Left lobe of liver (tissue), 2 donors: ENCODE measurements at places on chromosomes 4 and X. TPM values are rescaled to one million over a fixed set of nuclear protein-coding genes. Genes with fewer than 3 reads are reported as not detected.

DNA sequence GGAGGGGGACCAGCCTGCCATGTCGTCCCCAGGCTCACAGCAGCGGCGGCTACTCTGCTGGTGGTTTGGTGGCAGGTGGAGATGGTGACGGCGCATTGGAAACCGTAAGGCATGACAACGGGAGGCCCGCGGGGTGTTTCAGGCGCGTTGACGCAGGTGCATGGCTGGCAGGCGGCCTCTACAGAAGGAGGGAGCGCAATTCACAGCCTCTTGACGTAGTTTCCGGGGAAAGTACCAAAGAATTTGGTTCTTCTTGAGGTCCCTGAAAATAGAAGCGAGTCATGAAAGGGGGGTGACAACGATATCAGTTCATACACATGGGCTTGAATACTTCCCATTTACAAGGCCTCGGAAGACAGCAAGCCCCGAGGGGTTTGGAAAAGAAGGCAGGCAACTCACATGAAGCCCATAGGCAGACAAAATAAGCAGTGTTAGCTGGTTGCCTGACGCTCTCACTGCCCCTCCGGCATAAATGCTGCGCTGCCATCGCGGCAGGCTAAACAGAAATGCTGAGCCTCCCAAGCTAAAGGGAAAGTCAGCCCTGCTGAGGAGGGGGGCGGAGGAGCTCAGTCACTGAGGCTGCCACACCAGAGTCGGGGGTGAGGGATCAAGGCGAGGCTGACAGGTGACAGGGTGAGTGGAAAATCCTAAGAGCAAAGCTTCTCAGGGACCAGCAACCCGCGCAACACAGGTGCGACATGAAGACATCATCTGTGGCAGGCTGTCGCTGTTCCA is 52.3 kb upstream of the PDLIM3 start:
- DNase-seq, result no peak

GRCh38 chr4:76449362-76449767 is 14.3 kb downstream of the SHROOM3 start:
- DNase-seq, result no peak

GRCh38 chr4:111664308-111664945 is 480.8 kb upstream of the FAM241A start:
- no peak for DNase-seq

DNA sequence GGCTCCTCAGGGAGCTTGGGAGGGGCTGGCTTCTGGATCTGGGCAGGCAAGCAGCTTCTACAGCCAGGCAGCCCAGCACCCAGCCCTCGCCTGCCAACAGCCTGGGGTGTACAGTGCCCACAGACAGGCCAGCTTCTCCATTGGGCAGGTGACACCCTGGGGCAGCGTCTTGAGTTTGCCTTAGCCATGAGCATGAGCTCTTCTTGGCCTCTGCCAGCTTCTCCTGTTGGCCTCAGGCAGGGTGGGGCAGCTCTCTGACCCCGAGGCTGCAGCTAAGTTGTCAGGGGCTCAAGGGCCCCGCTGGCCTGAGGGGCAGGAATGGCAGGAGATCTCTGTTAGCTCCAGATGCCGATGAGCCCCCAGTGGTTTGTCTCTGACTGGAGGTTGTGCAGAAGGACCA is 7.8 kb upstream of the CNGA2 start:
- no peak for DNase-seq

DNA sequence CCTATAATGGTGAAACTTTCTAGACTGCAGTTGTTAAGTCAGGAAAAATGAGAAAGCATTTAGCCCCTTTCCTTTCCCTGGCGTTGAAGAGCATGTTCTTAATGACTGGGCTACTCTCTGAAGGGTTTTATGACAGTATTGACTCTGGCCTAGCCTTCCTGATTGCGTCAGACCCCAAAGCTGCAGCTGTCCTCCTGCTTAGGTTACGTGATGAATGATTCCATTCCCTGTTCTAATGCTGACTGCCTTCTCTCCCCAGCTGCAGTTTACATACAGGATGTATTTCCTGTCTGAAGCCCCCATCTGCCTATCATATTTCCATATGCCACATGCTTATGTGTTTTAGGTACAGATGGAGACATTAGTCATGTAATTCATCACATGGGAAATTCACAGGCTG is 105.8 kb upstream of the EGFL6 start:
- DNase-seq, result no peak

Gene GPR50
- total RNA-seq, result not detected

Gene SERTM2
- total RNA-seq, result 0.05 TPM

- DNase-seq, result no peak
Measured at GRCh38 chr4:152723236-152723635, 43.4 kb upstream of the TMEM154 start.

Gene DUSP9
- 0.60 TPM for total RNA-seq

GRCh38 chrX:65846974-65847373 is 179.5 kb downstream of the MSN start:
- no peak for DNase-seq

- DNase-seq, result no peak
Measured at GRCh38 chrX:154294791-154295574, at the start of gene TEX28. Gene TEX28 (minus strand): TSS chrX:154295124. CDS start chrX:154292117, 3,007 bp downstream.

GRCh38 chrX:105701310-105702052 is 120.9 kb upstream of the NRK start:
- DNase-seq, result no peak

DNA sequence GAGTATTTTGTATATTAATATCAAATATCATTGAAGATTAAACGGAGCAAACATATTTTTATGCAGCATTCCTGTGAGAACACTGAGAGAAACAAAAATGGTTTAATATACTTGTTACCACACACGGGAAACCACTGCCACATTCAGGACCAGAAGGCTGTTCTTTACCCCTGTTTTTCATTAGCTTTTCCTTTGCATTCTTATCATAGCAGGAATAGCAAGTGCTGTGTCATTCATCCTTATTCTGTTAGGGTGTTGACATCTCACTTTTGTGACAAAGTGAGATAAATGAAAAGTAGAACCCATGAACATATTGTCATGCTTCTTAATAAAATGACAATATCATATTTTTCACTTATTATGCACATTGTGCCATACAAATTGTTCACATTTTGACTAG is 212.4 kb upstream of the NDST4 start:
- DNase-seq, result no peak

DNA sequence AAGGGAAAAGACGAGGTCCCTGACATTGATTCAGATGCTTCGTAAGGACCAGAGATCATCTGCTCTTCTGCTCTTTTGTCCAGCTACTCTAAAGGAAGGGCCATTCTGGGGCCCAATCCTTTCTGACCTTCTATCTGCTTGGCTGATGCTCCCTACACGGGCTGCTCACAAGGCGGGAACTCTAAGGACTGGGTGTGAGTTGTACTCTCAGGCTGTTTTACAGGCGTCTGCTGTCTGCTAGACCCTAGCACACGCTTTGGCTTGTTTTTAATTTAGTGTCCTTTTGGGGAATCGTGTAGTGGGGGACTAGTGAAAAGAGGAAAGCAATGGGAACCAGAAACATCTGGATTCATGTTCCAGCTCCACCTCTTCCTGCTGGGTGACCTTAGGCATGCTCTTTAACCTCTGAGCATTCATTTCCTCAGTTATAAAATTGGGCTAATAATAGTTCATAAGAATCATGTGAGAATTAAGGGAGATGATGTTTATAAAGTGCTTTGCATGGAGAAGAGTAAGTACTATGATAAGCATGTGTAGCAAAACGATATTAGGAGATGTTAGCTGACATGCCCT is 53.1 kb downstream of the CASP3 start:
- DNase-seq, result no peak

- no peak for DNase-seq
Measured at GRCh38 chr4:38985410-38986100, 46.7 kb downstream of the TMEM156 start.

DNA sequence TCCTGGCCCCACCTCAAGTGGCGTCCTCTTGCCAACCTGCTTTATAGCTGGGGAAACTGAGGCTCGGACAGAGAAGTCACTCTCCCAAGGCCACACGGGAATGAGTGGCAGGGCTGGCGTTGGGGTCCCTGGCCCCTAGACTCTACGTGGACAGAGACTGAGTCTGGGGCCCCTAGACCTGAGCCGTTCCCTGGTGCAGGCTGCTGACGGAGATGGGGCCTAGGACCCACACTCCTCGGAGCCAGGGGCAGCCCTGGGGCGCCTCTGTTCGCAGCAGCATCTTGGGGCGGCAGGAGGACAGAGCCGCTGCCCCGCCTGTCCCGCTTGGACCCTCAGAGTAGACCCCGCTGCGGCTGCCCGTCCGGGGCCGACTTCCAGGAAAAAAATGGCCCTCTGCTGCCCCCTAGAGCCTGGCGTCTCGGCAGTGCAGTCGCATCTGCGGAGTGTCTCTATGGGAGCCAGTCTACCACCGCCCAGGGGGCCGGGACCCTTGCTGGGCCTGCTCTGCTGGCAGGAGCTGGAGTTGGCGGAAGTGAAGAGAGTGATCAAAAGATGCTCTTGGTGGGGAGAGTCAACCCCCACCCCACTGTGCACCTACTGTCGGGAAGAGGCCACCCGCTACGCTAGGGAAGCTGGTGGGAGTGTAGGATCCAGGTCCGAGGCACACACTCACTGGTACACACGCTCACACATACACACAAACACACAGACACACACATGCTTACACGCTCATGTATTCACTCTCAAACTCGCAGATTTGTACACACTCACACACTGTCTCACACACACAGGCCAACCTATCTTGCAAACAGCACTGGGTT is 220.1 kb downstream of the AFAP1 start:
- peak; percentile 59 for DNase-seq

Gene DCHS2
- total RNA-seq, result 0.08 TPM

Gene UGT2B17
- total RNA-seq, result 9.8 TPM

GRCh38 chr4:88196013-88196365 is 37.5 kb upstream of the ABCG2 start:
- no peak for DNase-seq

GRCh38 chr4:184548648-184549341 is 74.4 kb upstream of the IRF2 start:
- DNase-seq, result peak; percentile 73

DNA sequence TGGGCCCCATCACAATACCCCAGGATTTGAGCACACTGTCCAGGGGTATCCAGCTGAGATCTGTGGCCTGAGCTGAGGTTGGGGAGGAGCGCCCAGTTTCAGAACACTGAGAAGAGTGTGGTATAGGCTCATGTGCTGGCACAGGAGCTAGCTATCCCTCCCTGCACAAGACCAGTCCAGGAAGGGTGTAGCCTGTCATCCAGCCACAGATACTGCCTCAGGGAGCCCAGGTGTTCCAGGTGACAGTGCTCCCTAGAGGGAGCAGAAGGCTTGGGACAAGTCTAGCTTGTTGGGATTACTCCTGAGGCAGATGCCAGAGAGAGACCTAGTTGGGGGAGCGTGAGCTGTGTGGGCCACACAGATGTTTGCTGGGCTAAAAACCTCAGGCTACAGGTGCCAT is 79.6 kb upstream of the GLRA2 start:
- DNase-seq, result no peak

DNA sequence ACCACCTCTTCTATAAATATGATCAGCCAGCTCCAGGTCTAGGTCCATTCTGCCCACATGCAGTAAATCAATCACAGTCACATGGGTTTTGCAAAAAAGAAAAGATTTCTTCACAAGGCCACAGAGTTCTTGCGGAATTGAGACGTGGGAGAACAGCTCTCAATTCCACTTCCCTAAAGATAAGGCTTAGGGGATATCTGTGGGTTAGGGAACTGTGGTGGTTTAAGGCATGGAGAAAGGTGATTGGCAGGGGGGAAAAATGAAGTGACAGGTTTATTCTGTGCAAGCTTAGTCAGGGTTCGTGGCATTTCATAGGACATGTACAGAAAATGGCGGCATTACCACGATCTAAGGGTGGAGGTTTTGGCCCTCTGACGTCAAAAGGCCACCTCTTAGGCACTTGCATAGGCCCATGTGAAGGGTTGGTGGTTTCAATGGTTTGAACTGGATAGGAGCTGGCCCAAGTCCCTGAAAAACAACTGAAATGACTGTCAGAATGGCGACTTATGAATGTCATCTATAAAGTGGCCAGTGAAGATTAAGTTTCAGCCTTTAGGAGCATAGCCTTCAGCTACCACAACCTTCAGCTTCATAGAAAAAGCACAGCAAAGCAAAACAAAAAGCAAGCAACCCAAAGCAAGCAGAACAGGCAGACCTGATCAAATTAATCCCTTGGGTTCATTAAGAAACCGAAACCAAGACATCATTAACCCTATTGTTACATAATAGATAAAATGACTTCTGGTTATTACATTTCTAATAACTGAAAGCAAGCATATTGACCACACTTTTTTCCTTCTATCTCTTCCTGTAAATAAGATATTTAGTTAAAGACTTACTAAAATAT is 289.8 kb upstream of the SFRP2 start:
- DNase-seq, result no peak

- DNase-seq, result no peak
Measured at GRCh38 chr4:142452161-142452855, 393.8 kb downstream of the INPP4B start.

DNA sequence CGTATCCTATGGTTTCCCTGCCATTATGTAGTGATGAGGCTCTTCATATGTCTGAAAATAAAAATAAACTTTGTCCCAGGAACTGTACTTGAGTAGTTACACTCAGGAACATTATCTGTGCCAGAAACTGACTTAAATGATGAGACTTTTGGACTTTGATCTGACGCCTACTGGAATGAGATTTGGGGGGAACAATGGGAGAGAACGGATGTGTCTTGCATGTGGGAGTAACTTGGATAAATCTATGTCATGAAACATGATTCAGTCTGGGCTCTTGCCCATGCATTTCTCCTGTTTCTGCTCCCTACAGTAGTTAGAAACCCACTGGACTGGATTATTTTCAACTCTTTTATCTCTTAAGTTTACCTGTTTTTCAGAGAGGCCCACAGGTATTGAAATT is 2351.4 kb downstream of the PCDH7 start:
- DNase-seq, result no peak

Gene ZC4H2
- 6.2 TPM for total RNA-seq

DNA sequence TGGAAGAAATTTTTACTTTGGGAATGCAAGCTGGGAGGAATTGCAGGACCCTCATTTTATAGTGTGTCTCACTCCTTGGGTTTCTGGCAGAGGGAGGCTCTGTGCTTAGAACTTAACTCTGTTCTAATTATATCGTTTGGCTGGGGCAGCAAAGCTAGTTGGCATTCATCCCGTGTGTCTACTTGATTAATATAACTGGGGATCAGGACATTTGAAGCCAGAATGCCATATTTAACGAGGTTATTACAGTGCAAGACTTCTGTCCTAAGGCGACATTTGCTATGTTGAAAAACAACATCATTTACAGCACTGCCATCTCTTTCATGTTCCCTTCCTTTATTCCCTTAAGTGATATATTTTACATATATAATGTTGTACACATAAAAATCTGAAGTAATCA is 179.1 kb upstream of the TBC1D9 start:
- no peak for DNase-seq

Gene PFKFB1
- 24.0 TPM for total RNA-seq
